ENCODE measurements at places on chromosomes 6 and 20.

- no peak for DNase-seq
Observed at GRCh38 chr20:58876437-58876836, 23.9 kb downstream of the GNAS start.

- no peak for DNase-seq
Observed at GRCh38 chr6:10180138-10181074, 234.5 kb downstream of the TFAP2A start.

DNA sequence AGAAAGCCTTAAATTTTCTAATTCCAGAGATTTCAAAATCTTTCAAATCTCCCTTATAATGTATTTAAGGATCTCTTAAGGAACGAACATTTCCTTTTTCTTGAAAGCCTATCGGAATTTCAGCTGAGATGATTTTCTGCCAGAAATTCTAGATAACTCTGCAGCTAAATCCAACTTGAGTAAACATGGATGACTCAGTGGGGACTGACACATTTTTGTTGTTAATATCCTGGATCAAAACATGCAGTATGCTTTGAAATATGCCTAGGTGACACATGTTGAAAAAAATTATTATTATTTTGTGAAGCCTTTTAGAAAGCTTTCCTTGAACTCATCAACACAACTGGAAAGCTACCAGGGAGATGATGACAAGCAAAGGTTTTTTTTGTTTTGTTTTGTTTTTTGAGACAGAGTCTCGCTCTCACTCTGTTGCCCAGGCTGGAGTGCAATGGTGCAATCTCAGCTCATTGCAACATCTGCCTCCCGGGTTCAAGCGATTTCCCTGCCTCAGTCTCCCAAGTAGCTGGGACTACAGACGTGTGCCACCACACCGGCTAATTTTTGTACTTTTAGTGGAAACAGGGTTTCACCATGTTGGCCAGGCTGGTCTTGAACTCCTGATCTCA lies 140.1 kb upstream of the SNX9 start:
- DNase-seq, result no peak

DNA sequence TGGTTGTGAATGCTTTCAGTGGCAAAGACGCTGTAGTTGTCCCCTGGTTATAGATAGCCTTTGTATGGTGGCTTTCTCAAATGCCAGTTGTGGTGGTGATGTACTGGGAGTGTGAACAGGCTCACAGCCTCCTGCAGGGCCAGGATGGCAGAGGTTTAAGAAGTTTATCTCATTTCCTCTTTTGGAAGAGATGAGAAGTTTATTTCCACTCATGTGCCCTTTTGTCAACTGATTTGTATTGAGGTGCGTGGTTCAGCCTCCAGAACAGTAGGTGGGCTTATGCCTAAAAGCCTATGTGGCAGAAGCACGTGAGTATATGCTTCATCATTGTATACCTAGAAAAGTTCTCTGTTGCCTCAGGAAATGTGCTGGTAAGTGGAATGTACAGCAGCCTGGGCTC lies 13.7 kb upstream of the ZFP57 start:
- DNase-seq, result no peak

GRCh38 chr6:65052626-65053025 lies 654.4 kb downstream of the EYS start:
- no peak for DNase-seq

DNA sequence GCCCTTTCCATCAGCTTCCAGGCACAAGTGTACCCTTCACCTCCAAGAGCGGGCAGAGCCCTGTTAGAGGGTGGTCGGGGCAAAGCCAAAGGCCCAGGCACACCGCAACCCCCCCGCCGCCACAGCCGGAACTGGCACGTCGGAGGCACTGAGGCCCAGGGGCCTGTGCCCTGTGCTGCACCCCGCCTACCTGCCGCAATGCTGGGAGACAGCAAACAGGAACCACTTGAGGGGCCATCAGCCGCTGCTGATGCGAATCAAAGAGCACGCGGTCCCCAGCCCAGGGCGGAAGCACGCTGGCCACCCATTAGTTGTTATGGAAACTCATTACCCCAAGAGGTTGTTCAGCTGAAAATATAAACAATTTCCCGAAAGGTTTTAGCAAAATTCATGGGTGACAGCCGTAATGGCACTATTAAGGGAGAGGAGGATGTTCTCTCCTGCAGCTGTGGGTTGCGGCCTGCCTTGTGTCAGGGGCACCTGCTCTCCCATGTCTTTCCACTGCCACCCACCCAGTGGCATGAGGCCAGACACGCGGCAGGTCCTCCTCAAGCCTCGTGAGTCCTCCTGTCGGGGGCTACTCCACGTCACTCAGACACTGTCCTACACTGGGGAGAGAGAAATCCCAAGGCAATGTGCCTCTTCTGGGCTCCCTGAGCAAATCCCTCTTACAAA lies 65.3 kb downstream of the EDN3 start:
- no peak for DNase-seq

DNA sequence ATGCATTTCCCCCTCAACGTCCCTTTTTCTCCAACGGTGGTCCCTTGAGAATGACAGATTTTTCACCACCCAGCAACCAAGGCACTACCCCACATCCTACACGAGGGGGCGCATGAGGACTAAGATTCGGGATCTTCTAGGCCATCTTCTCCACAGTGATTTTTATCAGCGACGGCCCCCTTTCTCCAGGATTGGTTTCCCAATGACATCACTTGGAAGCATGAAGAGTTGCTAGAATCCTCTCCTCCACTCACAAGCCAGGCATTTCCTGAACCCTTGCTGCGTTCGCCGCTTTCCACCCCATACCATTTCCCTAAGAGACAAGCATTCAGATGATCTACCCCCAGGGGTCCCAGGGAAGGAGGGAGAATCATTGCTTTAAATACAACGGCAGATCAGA lies 252.0 kb downstream of the HIVEP2 start:
- peak; percentile 28 for DNase-seq

DNA sequence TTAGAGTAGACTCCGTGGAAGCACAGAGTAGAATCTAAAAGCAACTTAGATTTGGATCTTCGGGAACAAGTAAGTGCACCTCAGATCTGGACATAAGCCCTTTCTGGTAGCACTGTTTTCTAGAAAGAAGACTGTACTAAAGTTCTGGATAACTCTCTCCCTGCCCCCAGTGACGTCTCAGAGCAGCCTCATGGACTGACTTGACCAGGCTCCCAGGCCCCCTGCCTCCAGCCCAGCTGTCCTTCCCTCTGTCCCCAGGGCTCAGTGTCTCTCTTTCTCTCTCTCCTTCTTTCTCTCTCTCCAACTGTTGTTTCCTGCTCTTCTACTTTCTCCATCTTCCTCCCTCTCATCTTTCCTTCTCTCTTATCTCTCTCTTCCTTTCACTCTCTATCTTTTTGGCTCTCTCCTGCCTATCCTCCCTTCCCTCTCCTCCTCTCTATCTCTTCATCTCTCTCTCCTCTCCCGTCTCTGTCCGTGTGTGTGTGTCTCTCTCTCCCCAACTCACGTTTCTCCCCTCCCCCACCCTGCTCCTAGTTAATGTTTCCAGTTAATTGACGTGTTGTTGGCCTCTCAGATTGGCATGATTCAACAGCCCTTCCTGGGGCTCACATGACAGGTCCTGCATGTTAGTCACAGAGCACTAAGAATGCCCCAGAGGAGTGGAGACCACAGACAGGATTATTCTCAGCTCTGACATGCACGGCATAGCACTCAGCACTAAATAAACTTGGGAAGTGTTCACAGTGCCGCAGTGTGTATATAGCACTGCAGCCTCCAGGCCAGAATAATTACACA lies 180.4 kb upstream of the FOXQ1 start:
- no peak for DNase-seq

GRCh38 chr6:74879234-74879633 lies 326.6 kb downstream of the COL12A1 start:
- no peak for DNase-seq

DNA sequence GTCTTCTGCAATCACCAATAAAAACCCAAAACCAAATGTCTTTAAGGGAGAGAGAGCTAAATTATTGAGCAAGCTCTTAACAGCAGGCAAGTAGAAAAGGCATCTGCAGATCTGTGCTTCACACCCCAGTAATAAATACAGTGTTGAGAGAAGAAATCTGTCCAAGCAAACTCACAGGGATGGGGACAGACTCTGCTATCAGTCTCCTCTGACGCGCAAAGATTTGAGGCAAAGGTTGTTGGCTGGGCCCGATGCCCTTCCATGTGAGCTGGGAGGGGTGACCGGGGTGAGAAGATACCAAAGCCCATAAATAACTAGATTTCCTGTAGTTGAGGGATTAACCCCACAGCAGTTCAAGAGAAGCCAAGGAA lies 315.2 kb upstream of the SOX4 start:
- no peak for DNase-seq

GRCh38 chr6:30722280-30723112 lies 2.3 kb downstream of the TUBB start:
- DNase-seq, result no peak

DNA sequence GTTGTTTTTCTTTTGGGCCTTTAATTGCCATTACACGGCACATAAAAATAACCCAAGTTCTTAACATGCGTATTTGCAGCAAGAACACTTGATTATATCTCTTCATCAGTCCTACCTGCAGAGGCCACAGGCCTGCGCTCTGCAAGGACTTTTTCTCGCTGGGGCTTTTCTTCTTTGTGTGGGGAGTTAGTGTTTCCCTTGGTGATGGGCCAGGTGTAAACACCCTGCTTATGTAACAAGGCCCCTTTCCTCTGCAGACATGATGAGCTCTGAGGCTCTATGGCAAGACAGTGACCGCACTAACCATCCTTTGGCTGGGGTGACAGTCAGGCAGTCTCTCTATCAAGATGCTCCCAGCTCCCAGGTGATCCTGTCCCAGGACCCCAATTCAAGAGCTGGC lies 97.8 kb upstream of the PCSK2 start:
- DNase-seq, result no peak

DNA sequence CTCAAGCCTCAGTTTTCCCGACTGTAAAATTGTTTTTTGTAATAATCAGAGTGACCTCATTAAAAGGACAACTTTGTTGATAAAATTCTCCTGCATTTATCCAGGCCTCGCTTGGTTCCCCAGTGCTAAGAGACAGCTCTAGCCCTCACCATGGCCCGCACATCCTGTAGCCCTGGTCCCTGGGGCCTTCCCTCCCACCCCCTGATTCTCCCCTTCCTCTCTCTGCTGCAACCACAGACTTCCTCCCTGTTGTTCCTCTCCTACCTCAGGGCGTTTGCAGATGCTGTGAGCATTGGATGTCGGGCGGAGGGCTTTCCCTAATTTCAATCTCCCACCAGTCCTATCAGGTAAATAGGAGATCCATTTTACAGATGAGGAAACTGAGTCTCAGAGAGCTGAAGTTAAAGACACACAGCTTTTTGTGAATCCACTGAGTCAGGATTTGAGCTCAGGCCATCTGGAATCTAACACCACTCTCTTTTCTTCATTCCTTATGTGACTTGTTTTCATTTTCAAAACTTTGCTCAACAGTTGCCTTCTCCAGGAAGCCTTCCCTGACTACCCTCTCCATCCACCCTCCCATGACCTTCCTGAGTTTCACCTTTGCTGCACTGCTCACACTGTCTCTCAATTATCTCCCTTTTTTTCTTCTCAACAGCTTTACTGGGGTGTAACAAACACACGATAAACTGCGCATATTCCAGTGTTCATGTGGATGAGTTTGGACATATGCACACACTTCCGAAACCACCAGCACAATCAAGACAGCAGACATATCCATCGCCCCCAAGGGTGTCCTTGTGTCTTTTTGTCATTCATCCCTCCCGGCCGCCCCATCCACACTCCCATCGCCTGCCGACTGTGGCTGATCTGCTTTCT lies 107.1 kb downstream of the CEBPB start:
- DNase-seq, result no peak

- no peak for DNase-seq
Observed at GRCh38 chr20:11111191-11111590, 437.4 kb upstream of the JAG1 start.

- no peak for DNase-seq
Observed at GRCh38 chr6:45518013-45518720, 140.4 kb upstream of the SUPT3H start.

DNA sequence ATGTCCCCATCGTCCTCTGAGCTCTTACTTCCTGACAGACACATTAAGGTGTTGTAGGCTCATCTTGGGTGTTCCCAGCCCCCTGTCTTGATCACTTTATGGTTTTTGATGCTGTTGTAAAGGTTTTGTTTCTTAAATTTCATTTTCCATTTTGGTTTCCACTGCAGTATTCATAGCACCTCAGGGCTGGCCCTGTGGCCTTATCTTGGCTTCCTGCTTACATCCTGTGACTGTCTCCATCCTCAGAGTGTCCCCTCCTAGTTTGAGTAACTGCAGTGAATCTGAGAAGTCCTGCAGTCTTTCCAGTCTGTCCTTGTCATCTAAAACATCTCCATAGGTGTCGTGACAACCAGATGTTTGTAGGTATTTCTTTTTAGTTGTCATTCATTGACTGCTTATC lies 50.9 kb downstream of the JARID2 start:
- DNase-seq, result no peak

DNA sequence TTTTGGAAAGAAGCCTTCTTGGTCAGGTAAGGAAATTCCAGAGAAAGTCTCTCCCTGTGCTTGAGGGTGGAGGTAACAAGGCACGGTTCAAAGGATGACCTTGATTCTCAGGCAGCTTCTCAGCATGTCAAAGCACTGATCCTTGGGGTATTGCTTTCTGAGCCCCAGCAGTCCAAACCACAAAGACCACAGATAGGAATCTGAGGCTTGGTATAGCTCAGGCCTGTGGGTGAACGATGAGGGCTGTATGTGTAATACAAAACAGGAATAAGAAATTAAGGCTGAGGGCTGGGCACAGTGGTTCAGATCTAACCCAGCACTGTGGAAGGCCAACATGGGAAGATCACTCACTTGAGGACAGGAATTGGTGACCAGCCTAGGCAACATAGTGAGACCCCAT lies 70.2 kb upstream of the SLC22A1 start:
- no peak for DNase-seq

GRCh38 chr6:161128680-161129196 lies 137.2 kb downstream of the MAP3K4 start:
- DNase-seq, result no peak

- no peak for DNase-seq
Observed at GRCh38 chr20:25252686-25253421, 5.0 kb downstream of the PYGB start.

GRCh38 chr6:163038317-163038716 lies 310.5 kb downstream of the PACRG start:
- DNase-seq, result no peak

GRCh38 chr6:111709615-111710398 lies 104.1 kb upstream of the TRAF3IP2 start:
- no peak for DNase-seq

DNA sequence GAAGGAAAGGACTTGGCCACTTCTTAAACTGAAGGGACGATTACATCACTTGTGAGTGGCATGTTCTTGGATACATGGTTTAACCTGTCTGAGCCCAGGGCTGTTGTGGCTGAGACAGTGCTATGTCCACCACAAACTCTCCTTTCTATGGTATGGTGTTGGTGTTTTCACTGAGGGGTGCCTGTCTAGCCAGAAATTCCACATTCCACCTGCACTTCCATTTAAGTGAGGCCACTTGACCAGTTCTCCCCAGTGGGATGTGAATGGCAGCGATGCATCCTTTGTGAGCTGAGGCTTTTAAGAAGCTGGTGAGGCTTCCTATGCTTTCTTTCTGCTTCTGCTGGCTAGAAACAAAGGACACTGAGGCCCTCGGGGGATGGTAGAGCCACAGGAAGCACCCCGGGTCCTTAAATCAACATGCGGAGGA lies 151.4 kb upstream of the CHD6 start:
- DNase-seq, result peak; percentile 38

GRCh38 chr6:137550535-137550934 lies 56.3 kb upstream of the OLIG3 start:
- DNase-seq, result no peak

All from NT2/D1 (cell line).